ENCODE measurements at places on chromosomes 3 and 15.
A peak's percentile ranks its signal among the peaks of the same experiment; 100 is the strongest.

GRCh38 chr3:50327943-50328691, at the start of gene TUSC2:
TUSC2 (minus strand) TSS chr3:50328223; CDS start chr3:50328099, 124 bp downstream.
- peak; percentile 98 for DNase-seq

DNA sequence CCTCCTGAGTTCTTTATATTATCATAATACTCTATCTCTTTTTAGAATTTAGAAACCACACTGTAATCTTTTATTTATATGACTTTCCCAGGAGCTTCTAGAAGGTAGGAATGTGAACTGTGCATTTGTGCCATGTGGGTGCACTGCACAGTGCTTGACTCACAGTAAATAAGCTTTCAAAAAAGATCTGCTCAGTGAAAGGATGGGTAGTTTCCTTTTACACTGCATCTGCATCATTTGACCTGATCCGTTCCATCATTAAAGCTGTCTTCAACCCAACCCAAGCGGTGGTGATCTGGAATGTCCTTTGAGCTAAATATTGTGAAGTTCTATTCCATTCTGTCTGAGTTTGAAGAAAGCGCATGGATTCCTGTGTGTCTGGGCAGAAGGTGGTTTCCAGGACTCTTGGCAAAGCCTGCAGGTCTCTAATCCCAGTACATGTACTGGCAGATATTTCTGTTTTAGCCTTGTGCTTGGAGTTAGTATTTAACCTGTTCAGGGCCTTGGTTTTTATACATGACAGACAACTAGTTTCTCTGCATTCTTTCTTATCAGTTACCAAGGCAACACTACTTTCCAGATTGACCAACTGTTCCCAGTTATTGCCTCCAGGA, 96.7 kb downstream of the DHX30 start:
- DNase-seq = no peak

- no peak for DNase-seq
Measured at GRCh38 chr3:142150271-142150670, 927 bp upstream of the TFDP2 start.

- DNase-seq = peak; percentile 56
Measured at GRCh38 chr15:73273181-73274002, 95.4 kb downstream of the HCN4 start.

DNA sequence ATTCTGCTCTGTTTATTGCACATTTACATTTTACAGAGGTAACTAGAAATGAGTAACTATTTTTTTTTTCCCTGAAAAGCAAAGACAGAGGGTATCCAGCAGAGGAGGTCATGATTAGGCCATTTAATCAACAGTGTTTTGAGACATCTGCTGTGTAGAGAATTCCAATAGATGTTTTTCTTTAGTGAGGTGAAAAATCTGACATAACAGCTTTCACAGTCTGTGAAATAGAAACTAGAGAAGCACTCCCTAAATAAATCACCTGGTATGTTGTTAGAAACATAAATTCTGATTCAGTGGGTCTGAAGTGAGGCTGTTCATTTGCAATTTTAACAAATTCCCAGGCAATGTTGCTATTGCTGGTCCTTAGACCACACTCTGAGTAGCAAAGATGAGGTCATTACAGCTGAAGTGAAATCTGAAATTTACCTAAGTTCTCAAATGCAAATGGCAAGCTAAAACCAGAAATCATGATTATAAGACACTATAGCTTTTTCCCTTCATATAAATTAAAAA, 329.2 kb upstream of the LRRC3B start:
- no peak for DNase-seq

GRCh38 chr3:15007681-15008141, 57.4 kb downstream of the MRPS25 start:
- no peak for DNase-seq

DNA sequence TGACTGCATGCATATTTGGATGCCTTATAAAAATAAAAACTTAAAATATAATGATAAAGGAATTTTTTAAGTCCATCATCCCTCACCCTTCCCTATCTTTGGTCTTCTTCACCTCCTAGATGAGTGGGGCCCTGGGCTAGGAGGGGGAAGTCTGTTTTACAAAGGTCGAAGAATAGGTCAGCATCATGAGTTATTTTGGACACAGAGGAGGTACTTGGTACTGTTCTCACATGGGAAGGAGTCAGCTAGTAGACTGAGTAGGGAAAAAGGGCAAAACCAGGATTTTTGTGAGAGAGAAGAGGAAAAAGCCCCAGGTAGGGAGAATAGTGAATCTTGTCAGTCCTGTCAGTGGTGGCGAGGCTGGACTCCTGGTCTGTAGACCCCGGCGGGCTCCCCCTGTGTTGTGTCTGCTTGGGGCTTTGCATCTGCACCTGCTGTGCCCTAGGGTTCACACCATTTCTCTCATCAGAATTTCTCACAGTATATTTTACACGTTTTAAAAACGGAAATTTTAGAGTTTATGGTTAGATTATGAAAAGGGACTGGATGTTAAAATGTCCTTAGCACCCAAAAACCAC, 17.2 kb downstream of the GCSAM start:
- no peak for DNase-seq

GRCh38 chr15:81786776-81787175, 259.0 kb downstream of the MEX3B start:
- no peak for DNase-seq

- no peak for DNase-seq
Measured at GRCh38 chr3:89059211-89059925, 48.1 kb upstream of the EPHA3 start.

DNA sequence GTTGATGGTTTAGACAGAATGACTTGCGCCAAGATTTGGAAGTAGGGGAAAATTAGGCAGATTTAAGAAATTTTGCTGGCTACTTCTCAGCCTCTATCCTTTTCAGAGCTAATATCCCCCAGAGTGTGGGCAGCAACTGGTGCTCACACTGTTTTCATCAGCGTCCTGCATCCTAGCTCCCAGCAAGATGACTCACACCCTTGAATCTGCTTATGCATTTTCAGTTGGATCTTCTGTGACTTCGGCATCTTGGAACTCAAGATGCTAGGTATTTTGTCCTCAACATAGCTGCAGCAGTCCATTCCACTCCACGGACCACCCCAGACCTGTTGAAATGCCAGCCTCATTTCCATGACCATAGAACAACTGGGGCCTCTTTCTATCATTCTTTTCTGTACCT, 336.1 kb upstream of the NR2F2 start:
- DNase-seq = no peak

DNA sequence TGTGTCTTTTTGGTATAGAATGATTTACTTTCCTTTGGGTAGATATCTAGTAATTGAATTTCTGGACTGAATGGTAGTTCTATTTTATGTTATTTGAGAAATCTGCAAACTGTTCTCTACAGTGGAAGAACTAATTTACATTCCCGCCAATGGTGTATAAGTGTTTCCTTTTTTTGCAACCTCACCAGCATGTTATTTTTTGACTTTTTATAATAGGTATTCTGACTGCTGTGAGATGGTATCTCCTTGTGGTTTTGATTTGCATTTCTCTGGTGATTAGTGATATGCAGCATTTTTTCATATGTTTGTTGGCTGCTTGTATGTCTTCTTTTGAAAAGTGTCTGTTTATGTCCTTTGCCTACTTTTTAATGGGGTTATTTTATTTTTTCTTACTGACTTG, 607.2 kb downstream of the OTOL1 start:
- no peak for DNase-seq

- DNase-seq = no peak
Measured at GRCh38 chr3:146414010-146414409, 55.4 kb downstream of the PLSCR2 start.

Data from GM13977 (cell line).